ENCODE measurements at places on chromosomes 7 and 10.
A peak's percentile ranks its signal among the peaks of the same experiment; 100 is the strongest.

DNA sequence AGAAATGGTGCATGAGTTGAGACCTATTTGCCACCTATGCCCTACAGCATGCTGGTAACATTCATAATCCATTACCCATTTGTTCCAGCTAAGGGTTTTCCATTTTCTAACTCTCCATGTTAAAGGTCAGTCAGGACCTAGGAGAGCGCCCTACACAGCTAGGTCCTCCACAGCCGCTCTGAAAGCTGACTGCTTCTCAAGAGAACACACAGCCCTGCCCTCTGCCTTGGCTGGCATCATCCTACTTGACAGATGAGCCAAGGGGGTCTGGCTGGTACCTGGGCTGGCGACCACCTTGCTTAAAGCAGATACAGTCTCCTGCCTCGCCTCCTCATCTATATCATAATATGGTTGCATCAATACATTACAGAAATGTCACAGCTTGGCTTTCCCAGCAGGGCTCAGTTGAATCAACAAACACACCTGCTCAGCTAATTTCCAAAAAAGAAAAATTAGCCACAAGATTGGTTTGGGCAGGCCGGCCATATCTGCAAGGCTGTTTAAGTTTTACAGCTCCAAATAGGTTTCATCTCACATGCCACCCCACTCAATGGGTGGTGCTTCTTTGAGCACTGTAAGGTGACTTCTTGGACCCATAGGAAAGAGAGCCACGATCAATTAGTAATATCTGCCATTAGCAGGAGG is 17.3 kb downstream of the TLL2 start:
- DNase-seq, result no peak

DNA sequence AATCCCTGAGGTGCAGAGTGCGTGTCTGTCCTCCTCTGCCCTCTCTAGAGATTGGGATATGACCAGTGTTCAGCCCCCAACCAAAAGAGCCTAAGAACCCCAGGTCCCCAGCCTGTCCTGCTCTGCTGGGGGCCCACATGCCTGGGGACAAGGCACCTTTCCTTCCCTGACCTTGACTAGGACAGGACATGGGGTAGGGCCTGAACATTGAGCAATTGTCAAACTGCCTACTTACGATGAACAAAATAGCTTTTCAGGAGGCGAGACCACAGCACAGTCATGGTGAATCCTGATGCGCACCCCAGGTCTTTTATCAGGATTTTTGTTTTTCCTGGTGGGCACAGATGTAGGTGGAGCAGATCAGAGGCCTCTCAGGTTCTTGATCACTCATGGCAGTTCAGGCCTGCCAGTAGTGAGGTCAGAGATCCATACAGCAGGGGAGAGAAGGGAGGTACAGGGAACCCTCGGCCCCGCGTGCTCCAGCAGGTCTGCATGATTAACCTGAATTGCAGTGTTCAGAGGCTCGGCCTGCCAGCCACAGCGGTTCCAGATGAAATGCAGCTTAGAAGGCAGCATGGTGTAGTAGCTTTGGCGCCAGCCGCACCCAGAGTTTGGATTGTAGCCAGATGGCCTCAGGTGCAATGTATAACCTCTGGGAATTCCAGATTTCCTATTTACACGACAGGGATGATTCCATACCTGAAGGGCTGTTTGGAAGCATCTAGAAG is 191.3 kb downstream of the CUX1 start:
- DNase-seq, result no peak

- DNase-seq, result no peak
Measured at GRCh38 chr7:93430917-93431588, 143.5 kb downstream of the CALCR start.

- no peak for DNase-seq
Measured at GRCh38 chr10:91525896-91526712, 106.8 kb downstream of the PPP1R3C start.

DNA sequence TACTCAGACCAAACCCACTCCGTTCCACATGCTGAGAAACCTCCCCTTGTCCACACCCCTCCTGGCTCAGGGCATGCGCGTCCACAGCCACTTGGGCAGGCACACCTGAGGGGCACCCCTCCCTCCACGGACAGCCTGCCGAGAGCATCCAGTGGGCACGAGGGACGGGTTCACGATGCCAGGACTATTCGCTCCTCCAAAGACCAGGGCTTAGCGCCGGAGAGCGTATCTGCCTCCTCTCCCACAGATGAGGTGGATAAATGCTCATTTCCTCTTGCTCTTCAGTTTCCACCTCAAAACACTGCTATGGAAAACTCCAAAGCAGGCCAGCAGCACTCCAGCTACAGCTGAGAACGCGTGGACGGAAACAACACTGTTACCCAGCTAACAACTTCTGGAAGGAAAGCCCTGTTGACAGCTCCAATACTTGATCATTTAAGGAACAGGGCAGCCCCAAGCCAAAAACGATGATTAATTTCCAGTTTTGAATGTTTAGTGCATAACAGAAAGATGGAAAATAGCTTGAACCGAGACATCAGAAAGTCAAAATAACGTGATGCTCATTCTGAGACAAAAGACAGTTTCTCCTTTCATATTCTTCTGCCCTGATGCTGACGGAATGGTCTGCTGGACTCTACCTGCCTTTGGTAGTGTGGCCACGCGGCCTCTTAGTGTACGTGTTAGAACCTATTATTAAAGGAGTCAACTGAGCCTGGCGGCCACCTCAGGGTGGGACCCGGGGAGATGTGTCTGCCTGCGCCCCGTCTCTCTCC is 204.7 kb downstream of the DNAJB6 start:
- no peak for DNase-seq

GRCh38 chr7:112782498-112782897 is 7.7 kb downstream of the TMEM168 start:
- DNase-seq, result peak; percentile 12

DNA sequence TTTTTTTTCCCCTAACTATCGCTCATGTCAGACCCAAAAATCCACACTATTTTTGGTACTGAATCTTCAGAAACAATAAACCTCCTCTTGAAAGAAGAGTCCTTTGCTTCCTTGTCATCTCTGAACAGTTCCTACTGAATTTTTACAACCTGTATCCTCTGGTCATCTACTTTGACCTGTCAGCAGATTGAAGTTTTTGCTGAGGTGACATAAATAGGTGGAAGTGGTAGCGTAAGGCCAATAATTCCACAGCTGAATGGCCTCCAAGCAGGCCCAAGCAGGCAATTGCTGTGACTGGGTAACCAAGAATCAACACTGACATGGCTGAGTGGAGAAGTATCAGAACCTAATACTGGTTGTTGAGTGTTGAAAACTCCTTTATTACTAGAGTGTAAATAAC is 117.4 kb upstream of the MAGI2 start:
- DNase-seq, result no peak

DNA sequence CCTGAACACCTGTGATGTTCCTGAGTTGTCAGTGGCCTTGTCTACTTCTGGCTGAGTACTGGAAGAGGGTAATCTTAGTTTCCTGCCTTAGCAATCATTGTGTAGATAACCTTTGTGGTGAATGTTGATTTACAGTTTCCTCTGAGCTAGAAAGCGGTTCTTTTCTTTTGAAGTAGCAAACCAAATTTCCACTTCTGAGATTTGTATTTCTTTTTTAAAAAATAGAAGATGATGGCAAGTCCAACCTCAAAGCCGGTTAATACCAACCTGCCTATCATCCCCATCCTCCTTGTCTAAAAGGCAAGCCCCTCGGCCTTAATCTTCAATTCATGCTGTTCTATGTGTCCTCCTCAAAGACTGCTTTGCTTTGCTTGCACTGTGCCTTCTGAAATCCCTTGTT is 12.5 kb upstream of the PALS2 start:
- DNase-seq, result no peak

Data from KBM-7 (cell line).